HuH-7 (cell line): ENCODE measurements at places on chromosomes 5 and 9.
A peak's percentile ranks its signal among the peaks of the same experiment; 100 is the strongest.

DNA sequence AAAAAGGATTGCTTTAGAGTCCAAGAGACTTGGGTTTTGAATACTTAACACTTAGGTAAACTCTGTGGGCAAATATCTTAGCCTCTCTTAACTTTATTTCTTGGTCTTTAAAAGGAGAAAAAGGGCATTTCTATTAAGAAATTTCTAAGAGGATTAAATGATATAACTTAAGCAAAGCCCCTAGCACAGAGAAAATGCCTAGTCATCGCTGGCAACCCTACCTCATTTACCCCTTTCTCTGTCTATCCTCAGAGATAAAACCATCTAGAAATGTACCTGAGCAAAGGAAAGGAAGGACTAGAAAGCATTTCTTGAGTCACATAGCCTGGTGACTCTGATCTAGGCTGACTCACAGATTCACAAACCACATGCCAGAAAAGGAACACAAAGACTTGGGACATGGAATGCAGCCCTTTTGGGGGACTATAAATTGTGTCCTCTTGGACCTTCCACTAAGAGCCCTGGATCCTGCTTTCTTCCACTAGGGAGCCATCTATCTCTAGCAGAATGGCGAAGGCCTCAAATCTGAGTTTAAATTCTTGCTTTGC, 120.6 kb downstream of the FOXD1 start:
- no peak for DNase-seq

GRCh38 chr5:82352146-82352791, 74.1 kb upstream of the RPS23 start:
- DNase-seq = no peak

GRCh38 chr9:76032038-76032796, 141.7 kb downstream of the PCSK5 start:
- DNase-seq = no peak

DNA sequence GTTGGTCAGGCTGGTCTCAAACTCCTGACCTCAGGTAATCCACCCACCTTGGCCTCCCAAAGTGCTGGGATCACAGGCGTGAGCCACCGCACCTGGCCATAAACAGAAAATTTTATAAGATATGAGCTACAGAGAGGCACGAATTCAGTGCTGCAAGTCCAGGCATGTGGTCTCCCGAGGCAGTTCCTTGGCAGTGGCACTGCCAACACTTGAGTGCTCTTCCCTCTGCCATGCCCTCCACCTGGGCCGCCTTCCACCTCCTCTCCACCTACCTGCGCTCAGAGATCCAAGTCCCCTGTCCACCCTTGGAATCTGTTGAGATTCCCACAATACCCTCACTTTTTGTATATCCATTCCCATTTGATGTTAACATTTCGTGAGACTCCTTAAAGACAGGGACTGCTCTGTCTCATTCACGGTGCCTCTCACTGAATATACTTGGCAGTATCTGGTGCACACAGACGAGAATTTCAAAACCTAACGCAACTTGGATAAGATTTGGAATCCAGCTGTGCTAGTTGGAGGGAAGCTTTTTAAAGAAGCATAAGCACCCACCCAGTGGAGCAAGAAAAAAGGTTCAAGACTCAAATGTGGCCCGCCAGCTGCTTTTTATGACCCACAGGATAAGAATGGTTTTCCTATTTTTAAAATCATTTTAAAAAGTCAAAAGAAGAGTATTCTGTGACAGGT, 68.3 kb downstream of the DCP2 start:
- DNase-seq = no peak

- DNase-seq = no peak
Observed at GRCh38 chr5:165139262-165139661, 1633.8 kb downstream of the MAT2B start.

GRCh38 chr5:82403026-82403425, 124.9 kb upstream of the RPS23 start:
- no peak for DNase-seq

GRCh38 chr9:94867281-94867841, 140.9 kb downstream of the AOPEP start:
- DNase-seq = peak; percentile 59

DNA sequence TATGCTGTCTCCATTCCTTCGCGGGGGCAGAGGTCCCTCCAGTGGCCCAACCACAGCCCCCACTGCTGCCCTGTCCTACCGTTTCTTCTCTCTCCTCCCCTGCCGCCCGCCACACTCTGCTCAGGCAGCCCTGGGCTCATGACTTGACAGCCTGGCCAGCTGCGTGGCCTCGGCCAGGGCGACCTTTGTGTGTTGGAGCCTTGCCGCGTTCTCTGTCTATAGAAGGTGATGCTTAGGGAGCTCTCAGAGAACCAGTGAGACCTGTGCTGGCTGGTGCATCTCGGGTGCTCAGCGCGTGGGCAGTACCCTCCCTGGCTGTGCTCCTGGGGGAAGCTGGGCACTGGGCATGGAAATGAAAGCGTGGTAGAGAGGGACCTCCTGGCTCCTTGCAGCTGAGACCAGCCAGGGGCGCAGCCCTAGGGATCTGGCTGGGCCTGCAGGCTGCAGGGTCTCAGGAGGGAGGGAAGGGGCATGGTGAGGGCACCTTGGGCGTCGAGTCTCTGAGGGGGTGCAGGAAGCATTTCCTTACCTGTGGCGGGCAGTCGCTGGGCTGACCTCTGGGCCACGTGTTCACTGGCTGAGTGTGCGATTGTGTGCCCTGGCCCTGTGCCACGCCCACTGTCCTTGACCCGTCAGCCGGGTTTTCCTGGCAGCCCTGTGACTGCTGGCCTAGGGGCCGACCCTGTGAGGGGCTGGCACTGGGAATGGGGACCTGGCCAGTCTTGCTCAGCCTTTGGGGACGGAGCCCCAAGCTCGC, 50.3 kb downstream of the RXRA start:
- no peak for DNase-seq

- DNase-seq = no peak
Observed at GRCh38 chr5:147407094-147407681, 102.7 kb downstream of the DPYSL3 start.

- no peak for DNase-seq
Observed at GRCh38 chr9:123016631-123017030, 16.8 kb upstream of the GPR21 start.

DNA sequence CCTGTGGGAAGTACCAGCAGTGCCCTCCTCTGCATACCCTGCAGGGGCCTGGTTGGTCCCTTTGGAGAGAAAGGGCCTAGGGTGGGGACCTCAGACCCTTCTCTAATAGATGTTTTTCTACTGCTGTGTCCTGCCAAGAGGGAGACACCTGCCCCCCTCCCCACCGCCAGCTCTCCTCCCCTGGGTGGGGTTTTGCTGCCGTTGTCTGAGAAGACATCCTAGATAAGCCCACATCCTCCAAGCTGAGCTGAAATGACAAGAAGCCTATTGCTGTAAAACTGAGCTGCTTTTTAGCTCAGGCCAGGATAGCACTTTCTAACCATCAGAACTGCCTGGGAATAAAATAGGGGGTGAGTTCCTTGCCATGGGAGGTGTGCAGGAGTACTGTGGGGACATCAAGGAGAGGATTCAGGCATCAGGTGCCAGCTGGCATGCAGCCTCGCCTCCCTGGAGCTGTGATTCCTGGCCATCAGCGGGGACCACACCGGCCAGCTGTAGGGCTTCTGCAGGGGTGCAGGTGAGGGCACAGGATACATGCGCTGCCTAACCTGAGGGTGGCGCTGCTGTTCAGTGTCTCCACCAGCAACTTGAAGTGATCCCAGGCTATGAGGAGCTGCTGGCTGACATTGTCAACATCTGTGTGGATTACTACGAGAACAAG, 37.9 kb downstream of the CYFIP2 start:
- peak; percentile 30 for DNase-seq

- no peak for DNase-seq
Observed at GRCh38 chr5:94191604-94192003, 426.8 kb downstream of the KIAA0825 start.

DNA sequence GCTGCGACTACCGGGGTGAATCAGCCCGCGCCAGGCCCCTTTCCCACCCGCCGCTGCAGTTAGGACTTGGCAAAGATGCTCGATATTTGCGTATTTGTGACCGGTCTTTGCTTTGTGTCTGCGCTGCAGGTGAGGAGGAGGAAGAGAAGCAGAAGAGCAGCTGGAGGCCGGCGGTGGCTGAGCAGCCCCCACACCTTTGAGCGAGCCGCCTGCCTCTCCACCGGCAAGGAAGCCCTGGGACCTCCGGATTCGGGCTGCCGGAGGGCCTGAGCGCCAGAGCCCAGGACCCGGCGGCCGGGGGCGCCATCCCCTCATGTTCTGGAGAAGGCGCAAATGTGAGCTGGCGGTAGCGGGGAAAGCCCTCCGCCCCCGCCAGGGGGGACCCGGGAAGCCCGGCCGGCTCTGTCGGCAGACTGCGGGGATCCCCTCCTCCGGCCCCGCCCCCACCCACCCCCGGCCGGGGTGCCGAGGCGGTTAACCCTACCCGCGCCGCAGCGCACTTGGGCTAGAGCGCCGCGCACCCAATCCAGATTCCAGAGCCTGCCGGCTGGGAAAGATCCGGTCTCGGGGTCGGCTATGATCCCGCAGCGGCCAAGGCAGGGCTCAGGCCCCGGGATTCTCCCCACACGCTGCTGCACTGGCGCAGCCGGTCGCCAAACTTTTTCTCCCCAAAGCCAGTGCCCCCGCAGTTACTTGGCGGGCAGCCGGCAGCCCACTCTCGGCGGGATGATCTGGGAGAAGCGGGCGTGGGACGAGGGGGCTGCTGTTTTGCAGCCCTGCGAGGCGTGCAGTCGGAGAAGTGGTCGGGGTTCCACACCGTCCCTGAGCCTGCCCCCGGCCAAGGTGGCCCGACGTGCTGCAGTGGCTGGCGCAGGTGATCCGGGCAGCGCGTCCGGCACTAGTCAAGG, 800 bp upstream of the KCNN2 start:
- no peak for DNase-seq

GRCh38 chr5:93995126-93995621, 253.8 kb upstream of the POU5F2 start:
- no peak for DNase-seq

DNA sequence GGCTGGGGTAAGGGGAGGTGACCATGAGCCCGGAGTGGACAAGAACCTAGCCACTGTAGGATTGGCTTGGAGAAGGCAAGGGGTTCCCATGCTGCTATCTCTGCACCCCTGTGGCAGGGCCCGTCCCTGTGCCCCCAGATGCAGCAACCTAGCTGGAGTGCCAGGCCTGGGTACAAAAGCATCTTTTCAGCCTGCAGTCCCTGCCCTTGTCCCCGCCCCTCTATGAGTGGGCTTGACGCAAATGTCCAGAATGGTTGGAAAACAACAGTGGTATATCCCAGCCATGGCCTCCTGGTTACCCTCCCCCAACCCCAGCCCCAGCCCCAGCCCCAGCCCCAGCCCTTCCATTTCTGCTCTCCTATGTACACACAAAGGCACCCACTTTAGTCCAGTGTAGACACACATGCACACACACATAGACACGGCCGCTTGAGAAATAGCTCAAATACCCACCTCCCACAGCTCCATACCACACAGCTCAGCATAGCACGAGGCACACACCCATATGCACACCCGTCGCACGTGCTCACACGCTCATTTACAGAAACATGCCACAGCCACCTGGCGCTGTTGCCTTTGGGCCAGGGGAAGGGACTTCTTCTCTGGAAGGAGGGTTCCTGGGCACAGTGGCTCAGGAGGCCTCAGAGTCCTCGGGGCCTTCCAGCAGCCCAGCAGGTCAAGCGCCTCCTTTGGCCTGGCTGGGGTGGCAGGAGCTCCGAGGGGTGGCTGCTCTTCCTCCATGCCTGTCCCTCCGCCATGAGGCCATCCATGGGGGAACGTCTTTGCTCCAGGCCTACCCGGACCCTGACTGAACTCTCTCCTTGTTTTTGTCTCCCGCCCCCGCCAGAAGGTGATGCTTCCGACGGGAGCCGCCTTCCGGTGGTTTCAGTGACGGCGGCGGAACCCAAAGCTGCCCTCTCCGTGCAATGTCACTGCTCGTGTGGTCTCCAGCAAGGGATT, 34.1 kb downstream of the CXXC5 start:
- no peak for DNase-seq

- DNase-seq = no peak
Observed at GRCh38 chr5:174715804-174716203, 8.6 kb upstream of the MSX2 start.

DNA sequence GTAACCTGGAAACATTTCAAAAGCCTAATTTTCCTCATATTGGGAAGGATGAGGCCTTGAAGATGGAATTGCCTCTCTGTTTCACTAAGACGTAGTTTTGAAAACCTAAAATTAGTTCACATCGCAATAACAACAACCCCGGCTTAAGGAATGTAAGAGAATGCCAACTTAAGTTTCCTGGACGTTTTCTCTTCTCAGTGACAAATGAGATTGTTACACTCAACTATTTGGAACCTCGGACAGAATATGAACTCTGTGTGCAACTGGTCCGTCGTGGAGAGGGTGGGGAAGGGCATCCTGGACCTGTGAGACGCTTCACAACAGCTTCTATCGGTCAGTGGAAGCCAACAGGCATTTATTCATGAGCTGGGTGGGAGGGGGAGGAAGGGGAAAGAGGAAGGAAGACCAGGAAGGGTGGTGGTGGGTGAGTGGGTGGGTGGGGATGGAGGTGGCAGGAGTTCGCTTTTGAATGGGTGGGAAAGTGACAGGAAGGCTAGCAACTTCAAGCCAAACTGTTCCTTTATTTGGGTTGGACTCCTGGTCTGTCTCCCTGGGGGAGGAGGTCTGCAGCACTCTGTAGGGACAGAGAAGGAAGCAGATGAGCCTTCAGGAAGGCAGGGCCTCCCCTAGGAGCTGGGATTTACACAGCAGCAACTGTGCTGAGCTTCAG, 83.4 kb downstream of the TEK start:
- DNase-seq = no peak

GRCh38 chr5:78293851-78294247, 649 bp downstream of the AP3B1 start:
- DNase-seq = no peak

DNA sequence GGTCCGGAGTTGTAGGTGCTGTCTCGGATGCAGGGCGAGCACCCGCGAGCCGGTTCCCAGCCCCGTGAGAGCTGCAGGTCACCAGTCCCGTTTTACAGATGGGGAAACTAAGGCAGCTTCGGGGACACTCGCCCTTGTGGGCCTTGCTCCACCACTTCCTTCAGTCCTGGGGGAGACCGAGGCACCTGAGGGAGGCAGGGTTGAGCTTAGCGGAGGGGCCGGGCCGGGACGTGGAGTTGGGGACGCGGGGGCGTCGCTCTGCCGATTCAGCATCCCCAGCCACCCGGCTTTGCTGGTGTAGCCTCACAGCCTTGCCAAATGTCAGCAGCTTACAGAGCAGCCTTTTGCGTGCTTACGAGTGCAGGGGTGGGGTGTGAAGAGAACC, 530 bp downstream of the BBLN start:
- peak; percentile 57 for DNase-seq

- no peak for DNase-seq
Observed at GRCh38 chr9:115207003-115207836, 89.3 kb upstream of the TNC start.

DNA sequence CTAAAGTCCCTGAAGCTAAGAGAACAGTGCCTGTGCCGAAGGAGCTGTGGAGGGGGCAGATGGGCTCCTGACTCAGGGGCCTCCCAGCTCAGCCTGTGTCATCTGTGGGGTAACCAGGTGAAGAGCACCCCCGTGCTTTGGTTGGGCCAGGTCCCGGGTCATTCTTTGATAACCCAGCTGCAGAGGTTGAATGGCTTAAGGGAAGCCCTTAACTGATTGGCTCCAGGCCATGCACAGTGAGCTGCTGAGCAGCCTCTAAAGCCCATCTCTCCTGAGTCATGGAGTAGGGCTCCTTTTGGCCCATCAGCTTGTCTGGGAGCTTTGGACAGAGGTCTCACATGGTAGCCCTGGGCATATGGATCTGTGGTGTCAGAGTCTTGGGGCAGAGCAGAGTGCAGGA, 28.7 kb downstream of the COL27A1 start:
- DNase-seq = no peak

- no peak for DNase-seq
Observed at GRCh38 chr9:20447291-20447690, 175.0 kb downstream of the MLLT3 start.

- no peak for DNase-seq
Observed at GRCh38 chr9:99269416-99269815, 47.3 kb downstream of the SEC61B start.
